ENCODE measurements at places on chromosomes 5 and 9.
A peak's percentile ranks its signal among the peaks of the same experiment; 100 is the strongest.

DNA sequence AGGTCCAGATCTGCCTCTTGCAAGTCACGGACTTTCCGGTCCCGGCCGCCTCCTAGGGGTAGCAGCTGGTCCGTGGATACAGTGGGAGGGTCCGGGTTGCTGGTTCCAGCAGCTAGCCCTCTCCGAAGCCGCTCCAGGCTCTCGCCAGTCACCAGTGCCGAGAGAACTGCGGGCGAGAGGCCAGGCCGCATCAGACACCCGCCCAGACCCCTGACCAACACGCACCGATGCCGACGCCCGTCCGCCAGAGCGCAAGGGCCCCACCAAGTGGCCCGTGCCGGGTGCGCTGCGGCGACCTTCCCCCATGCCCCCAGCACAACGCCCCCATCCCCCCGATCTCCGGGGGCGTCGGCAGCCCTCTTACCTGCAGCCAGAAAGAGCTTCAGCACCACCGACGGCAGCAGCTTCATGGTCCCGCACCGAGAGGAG, 470 bp downstream of the HBEGF start:
- DNase-seq: peak; percentile 52

DNA sequence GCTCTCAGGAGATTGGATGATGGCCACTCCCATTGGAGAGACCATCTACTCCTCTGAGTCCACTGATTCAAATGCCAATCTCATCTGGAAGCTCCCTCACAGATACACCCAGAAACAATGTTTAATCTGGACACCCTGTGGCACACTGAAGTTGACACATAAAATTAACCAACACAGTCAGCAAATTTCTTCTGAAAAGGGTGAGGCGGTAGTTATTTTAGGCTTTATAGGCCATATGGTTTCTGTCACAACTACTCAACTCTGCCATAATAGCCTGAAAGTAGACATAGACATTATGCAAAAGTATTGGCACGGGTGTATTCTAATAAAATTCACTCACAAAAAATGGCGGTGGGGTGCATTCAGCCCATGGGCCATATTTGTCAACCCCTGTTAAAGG, 244.5 kb upstream of the VLDLR start:
- no peak for DNase-seq

- DNase-seq: no peak
Observed at GRCh38 chr5:102772273-102772672, 17.2 kb downstream of the PAM start.

GRCh38 chr9:15127831-15128230, 179.2 kb downstream of the TTC39B start:
- no peak for DNase-seq

GRCh38 chr5:44225231-44226160, 163.7 kb downstream of the FGF10 start:
- no peak for DNase-seq

DNA sequence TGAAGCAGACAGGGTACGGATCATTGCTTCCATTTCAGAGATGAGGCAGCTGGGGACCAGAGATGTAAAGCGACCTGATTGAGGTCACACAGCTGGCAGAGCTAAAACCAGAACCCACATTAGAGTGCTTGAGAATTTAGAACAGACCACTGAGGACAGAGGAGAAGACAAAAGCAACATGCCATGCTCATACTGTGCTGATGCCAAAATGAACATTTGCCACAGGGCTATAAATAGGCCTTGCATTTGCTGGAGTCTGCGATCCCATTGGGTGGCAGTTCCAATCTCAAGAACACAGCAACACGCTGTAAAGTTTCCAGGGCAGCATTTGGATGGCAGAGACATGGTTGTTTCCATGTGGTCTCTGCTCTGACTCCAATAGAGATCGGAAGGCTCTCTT, 222.4 kb upstream of the TBC1D2 start:
- DNase-seq: no peak

- peak; percentile 40 for DNase-seq
Observed at GRCh38 chr5:122844136-122844909, 1.1 kb upstream of the SNX24 start.

- peak; percentile 12 for DNase-seq
Observed at GRCh38 chr9:113151696-113152630, 1.2 kb downstream of the SLC31A2 start.

Measured in liver (tissue), 10 donors.